ENCODE measurements at places on chromosomes 7 and 10.

- no peak for DNase-seq
Measured at GRCh38 chr10:72034040-72034499, 54.3 kb downstream of the SPOCK2 start.

GRCh38 chr10:59880019-59880717 is 26.2 kb downstream of the CCDC6 start:
- DNase-seq, result no peak

- DNase-seq, result no peak
Measured at GRCh38 chr7:34991938-34992840, 45.1 kb downstream of the DPY19L1 start.

DNA sequence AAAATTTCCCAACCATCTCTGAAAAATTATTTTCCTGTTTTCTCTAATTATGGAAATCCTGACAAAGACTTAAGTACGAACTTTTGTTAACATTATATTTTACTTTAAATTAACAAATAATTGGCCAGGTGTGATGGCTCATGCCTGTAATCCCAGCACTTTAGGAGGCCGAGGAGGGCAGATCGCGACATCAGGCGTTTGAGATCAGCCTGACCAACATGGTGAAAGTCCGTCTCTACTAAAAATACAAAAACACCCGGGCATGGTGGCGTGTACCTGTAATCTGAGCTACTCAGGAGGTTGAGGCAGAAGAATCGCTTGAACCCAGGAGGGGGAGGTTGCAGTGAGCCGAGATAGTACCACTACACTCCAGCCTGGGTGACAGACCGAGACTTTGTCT is 32.2 kb downstream of the DGKB start:
- no peak for DNase-seq

GRCh38 chr10:104809288-104810090 is 168.4 kb downstream of the SORCS3 start:
- no peak for DNase-seq

GRCh38 chr10:127298381-127298780 is 102.0 kb upstream of the INSYN2A start:
- no peak for DNase-seq

DNA sequence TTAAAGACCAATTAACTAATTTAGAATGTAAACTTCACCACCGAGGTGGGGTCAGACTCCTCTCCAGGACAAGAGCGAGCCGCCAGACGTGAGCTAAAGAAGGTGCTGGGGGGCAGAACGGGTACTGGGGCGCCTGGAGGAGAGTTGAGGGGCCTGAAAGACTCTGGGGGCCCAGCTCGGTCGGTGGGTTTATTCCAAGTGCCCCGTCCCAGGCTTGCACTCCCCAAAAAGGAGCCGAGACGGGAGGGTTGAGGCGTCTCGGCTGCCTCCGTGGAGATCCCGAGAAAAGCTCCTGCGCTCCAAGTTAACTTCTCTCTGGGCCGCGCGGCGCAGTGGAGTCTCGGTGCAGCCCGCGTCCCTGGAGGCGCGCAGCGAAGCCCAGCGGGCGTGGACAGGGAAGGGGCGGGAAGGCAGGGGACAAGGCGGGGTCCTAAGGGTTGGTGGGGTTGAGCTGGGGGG is 553.3 kb downstream of the TFEC start:
- no peak for DNase-seq

DNA sequence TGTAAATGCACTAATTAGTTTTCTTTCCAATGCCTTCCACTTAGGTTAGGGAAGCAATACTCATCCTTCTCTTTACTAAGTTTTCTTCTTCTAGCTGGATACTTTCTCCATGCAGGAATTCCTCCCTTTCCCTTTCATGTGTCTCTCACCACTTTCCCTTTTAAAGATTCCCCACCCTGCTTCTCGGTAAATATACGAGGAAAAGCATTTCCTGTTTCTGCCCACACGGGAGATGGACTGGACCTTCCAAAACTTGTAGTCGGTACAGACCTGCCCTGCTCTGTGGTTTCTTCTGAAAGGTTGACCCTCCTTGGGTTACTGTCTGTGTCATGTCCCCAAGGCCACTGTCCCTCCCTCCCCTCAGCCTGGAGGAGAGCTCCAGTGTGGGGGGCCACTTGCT is 58.9 kb upstream of the LYZL2 start:
- no peak for DNase-seq

DNA sequence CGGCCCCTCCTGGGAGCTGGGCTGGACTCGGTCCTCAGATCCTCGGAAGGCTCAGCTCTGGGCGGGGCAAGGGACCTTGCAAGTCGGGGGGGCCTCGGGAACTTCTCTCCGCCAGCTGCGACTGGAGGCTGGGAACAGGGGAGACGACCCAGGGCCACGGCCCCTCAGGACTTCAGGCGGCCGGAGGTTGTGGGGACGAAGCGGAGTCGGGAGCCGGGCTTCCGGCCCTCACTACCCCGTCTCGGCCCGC is 2.6 kb downstream of the ADIRF start:
- no peak for DNase-seq

- DNase-seq, result no peak
Measured at GRCh38 chr10:35341521-35341920, 5.2 kb downstream of the CCNY start.

- no peak for DNase-seq
Measured at GRCh38 chr10:90806677-90807076, 51.2 kb downstream of the HTR7 start.

DNA sequence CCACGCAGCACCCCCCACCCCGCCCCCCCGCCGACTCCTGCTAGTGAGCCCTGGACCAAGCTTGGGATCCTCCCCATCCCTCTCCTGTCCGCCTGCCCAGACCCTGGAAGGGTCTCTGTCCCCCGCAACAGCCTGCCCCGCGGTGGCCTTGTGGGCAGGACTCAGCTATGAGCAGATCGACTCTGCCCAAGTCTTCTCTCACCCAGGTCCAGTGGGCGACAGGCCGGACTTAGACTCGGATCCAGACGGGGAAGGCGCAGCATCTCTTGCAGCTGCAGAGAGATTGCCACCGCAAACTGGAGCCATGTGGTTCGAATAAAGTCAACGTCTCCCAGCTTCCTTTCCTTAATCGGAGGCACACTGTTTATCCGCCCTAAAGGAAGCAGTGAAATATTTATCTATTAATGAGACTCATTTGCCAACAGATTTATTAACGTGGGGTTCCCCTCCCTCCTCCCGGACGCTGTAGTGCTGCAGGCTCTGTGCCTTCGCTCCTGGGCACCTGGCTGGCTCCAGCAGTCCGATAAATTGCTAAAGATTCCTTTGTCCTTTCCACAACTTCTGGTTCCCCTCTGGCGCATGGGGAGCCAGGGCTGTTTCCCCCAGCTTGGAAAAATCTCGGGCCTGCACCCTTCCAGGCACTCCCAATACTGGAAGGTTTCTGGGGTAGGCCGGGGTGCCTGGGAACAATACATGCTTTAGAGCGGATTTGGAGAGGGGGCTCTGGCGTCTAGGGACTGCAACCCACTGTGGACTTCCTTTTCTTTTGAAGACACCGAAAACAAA is 634 bp upstream of the HOXA7 start:
- no peak for DNase-seq

DNA sequence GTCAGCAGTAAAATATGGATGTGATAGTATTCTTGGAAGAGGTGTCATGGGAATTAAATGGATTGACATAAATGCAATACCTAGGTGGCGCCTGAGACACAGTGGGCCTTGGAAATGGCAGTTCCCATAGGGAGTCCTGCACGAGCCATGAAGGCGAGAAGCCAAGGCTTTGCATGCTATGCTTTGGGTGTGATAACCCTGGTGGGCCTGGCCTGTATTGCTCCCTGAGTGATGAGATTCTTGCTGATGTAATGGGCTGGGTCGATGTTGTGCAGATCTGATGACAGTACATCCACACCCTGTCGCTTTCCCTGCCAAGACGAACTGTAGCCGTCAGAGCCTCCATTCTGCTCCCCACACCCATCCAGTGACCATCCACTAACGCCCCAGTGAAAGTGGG is 46.4 kb downstream of the CREB5 start:
- DNase-seq, result no peak

- no peak for DNase-seq
Measured at GRCh38 chr7:96174812-96175211, 147.1 kb downstream of the SLC25A13 start.

GRCh38 chr7:64638822-64639221 is 27.1 kb upstream of the ZNF107 start:
- no peak for DNase-seq

GRCh38 chr7:107090457-107090856 is 46.0 kb downstream of the PRKAR2B start:
- no peak for DNase-seq

GRCh38 chr7:155166673-155167370 is 96.7 kb downstream of the HTR5A start:
- DNase-seq, result no peak

DNA sequence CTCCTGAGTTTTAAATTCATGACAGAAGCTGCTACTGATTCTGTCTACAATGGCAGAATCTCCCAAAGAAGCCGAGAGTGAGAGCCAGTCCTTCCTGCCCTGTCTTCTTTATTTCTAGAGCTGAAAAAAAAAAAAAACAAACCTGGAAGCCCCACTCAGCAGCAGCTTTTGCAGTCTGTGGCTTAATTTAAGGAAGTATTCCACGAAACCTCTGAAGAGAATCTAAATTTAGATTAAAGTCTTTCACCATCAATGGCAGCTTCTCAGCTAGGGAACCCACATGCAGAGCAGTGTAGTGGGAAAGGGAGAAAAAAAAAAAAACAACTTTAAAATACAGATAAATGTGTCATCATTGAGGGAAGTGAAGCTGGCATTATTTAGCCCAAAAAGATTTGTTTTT is 23.4 kb downstream of the SMURF1 start:
- no peak for DNase-seq

DNA sequence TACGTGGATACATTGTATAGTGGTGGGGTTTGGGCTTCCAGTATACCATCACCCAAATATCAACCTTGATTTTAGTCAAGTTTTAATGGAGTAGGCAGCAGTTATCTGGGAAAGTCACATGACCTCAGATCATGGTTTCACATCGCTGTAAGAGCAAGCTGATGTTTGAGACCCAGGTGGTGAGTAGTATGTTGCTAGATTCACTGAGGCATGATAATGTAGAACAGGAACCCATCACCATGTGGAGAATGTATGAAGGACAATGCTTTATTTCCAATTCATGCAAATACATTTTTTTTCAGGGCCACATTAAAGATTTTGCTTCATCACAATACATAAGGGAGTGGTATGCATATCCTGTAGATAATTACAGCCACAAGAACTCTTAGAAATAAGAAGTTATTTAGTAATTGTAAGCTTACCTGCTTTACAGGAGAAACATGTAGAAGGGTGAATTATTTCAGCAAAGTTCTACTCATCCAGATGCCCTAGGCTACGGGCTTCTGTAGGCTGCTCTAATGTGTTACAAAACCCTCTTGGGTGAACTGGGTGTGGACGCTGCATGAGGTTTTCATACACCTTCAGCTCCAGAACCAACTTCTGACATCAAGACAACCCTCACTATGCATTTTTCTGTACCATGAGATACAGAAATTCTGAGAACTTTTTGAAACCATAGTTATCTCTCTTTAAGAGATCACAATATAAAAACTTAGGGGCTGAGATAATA is 27.6 kb upstream of the LAMB4 start:
- no peak for DNase-seq

GRCh38 chr10:27344568-27345454 is 104.2 kb upstream of the ACBD5 start:
- DNase-seq, result no peak

GRCh38 chr7:73718905-73719805 is at the start of gene STX1A:
STX1A (minus strand) TSS chr7:73719669; CDS start chr7:73719631, 38 bp downstream.
- no peak for DNase-seq

DNA sequence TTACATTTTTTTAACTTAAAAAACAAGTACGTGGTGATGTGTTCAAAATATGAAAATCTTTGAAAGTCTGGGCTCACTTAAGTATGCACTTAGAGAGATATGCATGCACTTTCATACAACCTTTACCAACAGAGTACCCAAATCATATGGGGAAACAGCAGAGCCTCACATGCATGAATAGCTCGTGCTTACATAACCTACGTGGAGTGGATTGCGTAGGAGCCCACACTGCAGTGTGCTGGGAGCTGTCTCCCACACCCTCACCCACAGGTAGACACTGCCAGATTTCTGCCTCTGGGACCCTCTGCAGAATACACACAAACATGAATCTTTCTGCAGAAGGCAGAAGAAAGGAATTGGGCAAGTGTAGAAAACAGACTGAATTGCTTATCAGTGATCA is 581 bp downstream of the CLCN1 start:
- no peak for DNase-seq

- no peak for DNase-seq
Measured at GRCh38 chr7:79489371-79489770, 35.9 kb upstream of the MAGI2 start.

GRCh38 chr7:25831062-25831691 is 320.8 kb upstream of the NFE2L3 start:
- no peak for DNase-seq

GRCh38 chr10:110007161-110007700 is 553 bp upstream of the ADD3 start:
- DNase-seq, result no peak

GRCh38 chr7:46880508-46881196 is 701.3 kb downstream of the TNS3 start:
- no peak for DNase-seq

DNA sequence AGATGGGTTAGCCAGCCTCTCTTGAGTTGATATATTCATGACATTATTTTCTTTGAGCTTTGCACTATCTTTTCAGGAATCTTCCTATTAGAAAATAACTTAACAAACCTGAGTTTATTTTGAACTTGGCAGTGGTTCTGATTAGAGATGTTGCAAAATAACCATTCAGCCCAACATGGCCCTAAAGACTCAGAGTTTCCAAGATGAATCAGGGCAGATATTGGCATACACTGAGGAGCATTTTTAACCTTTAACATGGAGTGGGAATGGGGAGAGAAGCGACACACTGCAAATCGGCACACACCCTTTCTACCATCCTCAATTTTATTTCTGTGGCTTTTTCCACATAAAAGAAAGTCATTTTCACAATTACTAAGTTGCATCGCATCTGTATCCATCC is 190.8 kb downstream of the TRIL start:
- no peak for DNase-seq

- no peak for DNase-seq
Measured at GRCh38 chr7:30738026-30738915, 13.7 kb upstream of the INMT start.

DNA sequence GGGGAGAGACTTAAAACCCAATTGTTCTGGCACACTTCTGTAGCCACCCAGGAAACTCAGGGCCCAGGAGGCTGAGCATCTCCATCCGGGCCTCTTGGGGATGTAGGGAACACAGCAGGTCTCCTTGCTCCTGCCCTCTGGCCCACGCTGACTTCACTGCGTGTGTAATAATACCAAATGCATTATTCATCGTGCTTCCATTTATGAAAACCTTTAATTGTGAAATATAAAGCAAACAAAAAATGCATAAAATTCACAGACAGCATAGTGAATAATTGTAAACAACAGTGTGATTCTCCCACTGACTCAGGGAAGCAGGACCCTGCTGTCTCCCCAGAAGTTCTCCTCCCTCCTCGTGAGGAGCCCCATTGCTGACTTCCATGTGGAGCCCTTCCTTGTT is 70.3 kb upstream of the SHH start:
- no peak for DNase-seq

GRCh38 chr10:6497620-6498019 is 82.5 kb downstream of the PRKCQ start:
- DNase-seq, result no peak

GRCh38 chr7:123327661-123328060 is 127.9 kb upstream of the SLC13A1 start:
- no peak for DNase-seq

- no peak for DNase-seq
Measured at GRCh38 chr7:24341691-24342413, 57.9 kb downstream of the NPY start.

All from left renal cortex interstitium (tissue), 4 donors.